ENCODE measurements at places on chromosomes 1 and 21. TPM values are rescaled to one million over a fixed set of nuclear protein-coding genes. Genes with fewer than 3 reads are reported as not detected.

The UBASH3A gene
- total RNA-seq: not detected

The TFF2 gene
- total RNA-seq: not detected

The SYT14 gene
- total RNA-seq: 3.3 TPM

The DENND2D gene
- total RNA-seq: 1.1 TPM

The ASPM gene
- total RNA-seq: 108 TPM

The MKNK1 gene
- 21.4 TPM for total RNA-seq

The LAPTM5 gene
- total RNA-seq: not detected

The SLC6A17 gene
- 2.4 TPM for total RNA-seq

Measured in uterine smooth muscle cell (primary cell).